ENCODE measurements at places on chromosomes 5 and 9.

- no peak overlapping the region for H3K27ac ChIP-seq
- DNase-seq = no peak
- no peaks in the 10 kb centered on the region for H3K27me3 ChIP-seq
- no peaks in the 10 kb centered on the region for H3K36me3 ChIP-seq
These were observed 484.4 kb downstream of the SPOCK1 start for GRCh38 chr5:137014731-137015130.

DNA sequence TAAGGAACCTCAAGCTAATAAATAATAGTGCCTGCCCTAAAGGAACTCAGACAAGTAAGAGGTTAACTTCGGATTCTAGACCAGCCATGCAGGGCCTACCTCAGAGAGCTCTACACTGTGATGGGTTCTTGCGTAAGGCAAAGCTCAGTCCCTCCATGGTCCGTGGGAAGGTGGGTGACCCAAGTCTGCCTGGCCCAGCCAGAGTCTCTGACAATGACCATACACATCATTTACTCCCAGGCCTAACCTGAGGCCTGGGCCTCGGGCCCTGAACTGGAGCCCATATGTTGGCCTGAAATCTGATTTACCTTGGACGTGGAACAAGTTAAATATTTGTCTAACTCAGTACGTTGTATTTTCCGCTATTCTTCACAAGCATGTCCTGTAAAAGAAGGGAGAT lies 55.1 kb downstream of the TMEM174 start:
- DNase-seq = no peak
- no peaks in the 10 kb centered on the region for H3K36me3 ChIP-seq
- H3K4me3 ChIP-seq = no peak overlapping the region

DNA sequence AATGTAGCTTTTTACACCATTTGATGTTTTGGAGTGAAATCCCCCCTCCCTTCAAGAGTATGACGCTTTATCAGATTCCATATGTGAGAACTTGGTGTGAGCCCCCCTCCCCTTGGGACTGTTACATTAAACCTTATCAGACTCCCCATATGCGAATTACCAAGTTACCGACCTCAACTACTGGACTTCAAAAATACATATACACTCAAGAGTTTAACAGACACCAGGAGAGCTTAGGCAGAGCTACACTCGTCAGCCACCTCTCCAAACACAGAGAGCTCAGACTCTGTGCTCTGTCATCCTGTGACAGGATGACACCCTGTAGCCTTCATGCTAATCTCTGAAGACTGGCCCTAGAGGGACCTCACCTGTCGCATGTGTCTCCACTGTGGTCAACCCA lies 50.2 kb downstream of the FAM114A2 start:
- no peaks in the 10 kb centered on the region for H3K4me1 ChIP-seq
- H3K4me3 ChIP-seq = no peak overlapping the region
- no peak for DNase-seq
- no peaks in the 10 kb centered on the region for H3K36me3 ChIP-seq
- no peaks in the 10 kb centered on the region for H3K27me3 ChIP-seq

- no peaks in the 10 kb centered on the region for H3K36me3 ChIP-seq
- DNase-seq = no peak
- H3K4me1 ChIP-seq = peaks cover 75% of the 10 kb centered on the region
- H3K27me3 ChIP-seq = no peaks in the 10 kb centered on the region
These were observed 45.7 kb downstream of the CYSTM1 start for GRCh38 chr5:140220698-140221064.

GRCh38 chr5:134464988-134465815 lies 53.5 kb upstream of the CDKN2AIPNL start:
- H3K4me1 ChIP-seq = peaks cover 17% of the 10 kb centered on the region
- H3K4me3 ChIP-seq = peak overlapping the region; percentile 74
- no peaks in the 10 kb centered on the region for H3K36me3 ChIP-seq
- H3K27ac ChIP-seq = peak overlapping the region; percentile 91

Data from kidney (tissue), 22 donors.